ENCODE measurements at places on chromosomes 7 and 10. TPM values are rescaled to one million over a fixed set of nuclear protein-coding genes. Genes with fewer than 3 reads are reported as not detected.

GRCh38 chr10:7411671-7412128, 866 bp upstream of the SFMBT2 start:
- H3K36me3 ChIP-seq = no peaks in the 10 kb centered on the region
- H3K4me1 ChIP-seq = peaks cover 17% of the 10 kb centered on the region
- DNase-seq = peak; percentile 62
- H3K27me3 ChIP-seq = peaks cover 81% of the 10 kb centered on the region

- H3K36me3 ChIP-seq = no peaks in the 10 kb centered on the region
- H3K27me3 ChIP-seq = no peaks in the 10 kb centered on the region
- H3K4me1 ChIP-seq = peaks cover 27% of the 10 kb centered on the region
- no peak overlapping the region for H3K4me3 ChIP-seq
- peak overlapping the region; percentile 51 for H3K27ac ChIP-seq
These were observed 94.8 kb upstream of the ZNF804B start for GRCh38 chr7:88664630-88665233.

GRCh38 chr7:137404660-137405317, 61.3 kb upstream of the PTN start:
- H3K36me3 ChIP-seq = no peaks in the 10 kb centered on the region
- H3K4me1 ChIP-seq = peaks cover 32% of the 10 kb centered on the region
- DNase-seq = no peak

GRCh38 chr10:28294809-28295208, 8.1 kb downstream of the MPP7 start:
- H3K27ac ChIP-seq = no peak overlapping the region
- DNase-seq = peak; percentile 15
- H3K27me3 ChIP-seq = no peaks in the 10 kb centered on the region
- H3K4me3 ChIP-seq = no peak overlapping the region

DNA sequence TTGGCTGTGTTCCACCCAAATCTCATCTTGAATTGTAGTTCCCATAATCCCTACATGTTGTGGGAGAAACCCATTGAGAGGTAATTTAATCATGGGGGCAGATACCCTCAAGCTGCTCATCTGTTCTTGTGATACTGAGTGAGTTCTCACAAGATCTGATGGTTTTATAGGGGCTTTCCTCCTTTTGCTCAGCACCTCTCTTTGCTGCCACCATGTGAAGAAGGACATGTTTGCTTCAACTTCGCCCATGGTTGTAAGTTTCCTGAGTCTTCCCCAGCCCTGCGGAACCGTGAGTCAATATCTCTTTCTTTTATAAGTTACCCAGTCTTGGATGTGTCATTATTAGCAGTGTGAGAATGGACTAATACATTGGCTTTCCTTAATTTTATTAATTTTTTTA, 527.8 kb downstream of the MDFIC start:
- DNase-seq = peak; percentile 36
- H3K36me3 ChIP-seq = no peaks in the 10 kb centered on the region
- no peak overlapping the region for H3K4me3 ChIP-seq
- no peak overlapping the region for H3K27ac ChIP-seq
- no peaks in the 10 kb centered on the region for H3K27me3 ChIP-seq

GRCh38 chr10:130790339-130790738, 521.2 kb downstream of the TCERG1L start:
- no peak overlapping the region for H3K4me3 ChIP-seq
- no peaks in the 10 kb centered on the region for H3K27me3 ChIP-seq
- no peak overlapping the region for H3K27ac ChIP-seq
- H3K36me3 ChIP-seq = no peaks in the 10 kb centered on the region

GRCh38 chr10:8817299-8817698, 762.8 kb downstream of the GATA3 start:
- no peak overlapping the region for H3K27ac ChIP-seq
- DNase-seq = no peak
- H3K4me3 ChIP-seq = no peak overlapping the region
- H3K4me1 ChIP-seq = no peaks in the 10 kb centered on the region

- peaks cover 5% of the 10 kb centered on the region for H3K4me1 ChIP-seq
- H3K27me3 ChIP-seq = no peaks in the 10 kb centered on the region
- 0 out of 2 replicates have a peak overlapping the region, but pooled peaks have one; percentile 26 for H3K27ac ChIP-seq
- DNase-seq = no peak
- H3K36me3 ChIP-seq = no peaks in the 10 kb centered on the region
These were observed 69.5 kb upstream of the IL6 start for GRCh38 chr7:22657479-22657878.

- no peak for DNase-seq
- H3K36me3 ChIP-seq = no peaks in the 10 kb centered on the region
- H3K4me1 ChIP-seq = no peaks in the 10 kb centered on the region
- no peak overlapping the region for H3K27ac ChIP-seq
- H3K4me3 ChIP-seq = no peak overlapping the region
These were observed 22.2 kb upstream of the SH2B2 start for GRCh38 chr7:102264367-102264891.

DNA sequence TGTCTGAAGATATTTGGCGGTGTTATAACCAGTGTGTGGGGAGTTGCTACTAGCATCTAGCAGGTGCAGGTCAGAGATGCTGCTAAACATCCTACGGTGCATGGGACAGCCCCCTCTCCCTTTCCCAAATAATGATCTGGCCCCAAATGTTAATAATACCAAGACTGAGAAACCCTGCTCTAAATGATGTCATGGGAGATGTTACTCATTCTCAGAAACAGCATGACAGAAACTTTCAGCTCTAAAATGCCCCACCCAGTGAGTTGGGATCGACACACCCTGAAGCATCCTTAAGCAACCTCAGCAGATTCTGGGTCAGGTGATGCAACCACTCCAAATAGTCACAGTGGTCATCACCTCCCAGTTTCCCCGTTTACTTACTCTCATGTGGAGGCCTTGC, 108.8 kb upstream of the MPP7 start:
- no peak for DNase-seq
- no peaks in the 10 kb centered on the region for H3K4me1 ChIP-seq
- H3K27ac ChIP-seq = no peak overlapping the region

- H3K4me3 ChIP-seq = no peak overlapping the region
- H3K36me3 ChIP-seq = no peaks in the 10 kb centered on the region
- no peak for DNase-seq
These were observed 353.7 kb downstream of the GLRX3 start for GRCh38 chr10:130489891-130490290.

- H3K4me3 ChIP-seq = no peak overlapping the region
- H3K27me3 ChIP-seq = no peaks in the 10 kb centered on the region
- H3K27ac ChIP-seq = no peak overlapping the region
- DNase-seq = no peak
- H3K36me3 ChIP-seq = no peaks in the 10 kb centered on the region
- H3K4me1 ChIP-seq = 0 out of 2 replicates have a peak, but pooled peaks cover 3% of the 10 kb centered on the region
These were observed 12.0 kb upstream of the SLC29A4 start for GRCh38 chr7:5270788-5271187.

- H3K27ac ChIP-seq = no peak overlapping the region
- no peaks in the 10 kb centered on the region for H3K27me3 ChIP-seq
- H3K36me3 ChIP-seq = no peaks in the 10 kb centered on the region
- no peak for DNase-seq
- H3K4me3 ChIP-seq = no peak overlapping the region
These were observed 121.4 kb downstream of the CDK14 start for GRCh38 chr7:90717296-90718060.

DNA sequence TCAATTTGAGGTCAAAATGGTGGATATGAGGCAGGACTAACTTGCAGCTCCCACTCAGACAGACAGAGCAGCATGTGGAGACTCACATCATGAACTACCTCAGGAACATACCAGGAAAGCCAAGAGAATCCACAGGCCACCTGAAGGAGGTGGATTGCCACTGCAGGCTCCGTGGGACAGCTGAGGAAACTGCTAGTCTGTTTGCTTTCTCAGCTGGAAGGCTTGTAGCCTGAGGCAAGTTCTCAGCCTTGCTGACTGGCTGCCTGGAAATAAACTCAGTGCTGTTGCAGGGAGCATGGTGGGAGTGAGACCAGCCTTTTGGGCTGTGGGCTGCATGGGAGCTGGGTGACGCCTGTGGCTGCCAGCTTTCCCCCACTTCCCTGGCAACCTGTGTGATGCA, 202.9 kb downstream of the ZNF248 start:
- H3K36me3 ChIP-seq = no peaks in the 10 kb centered on the region
- no peaks in the 10 kb centered on the region for H3K4me1 ChIP-seq
- DNase-seq = no peak
- no peak overlapping the region for H3K4me3 ChIP-seq
- H3K27ac ChIP-seq = no peak overlapping the region

- no peak for DNase-seq
- H3K36me3 ChIP-seq = no peaks in the 10 kb centered on the region
- no peak overlapping the region for H3K4me3 ChIP-seq
- no peak overlapping the region for H3K27ac ChIP-seq
- H3K4me1 ChIP-seq = no peaks in the 10 kb centered on the region
These were observed 37.1 kb upstream of the GDF10 start for GRCh38 chr10:47262606-47263533.

DNA sequence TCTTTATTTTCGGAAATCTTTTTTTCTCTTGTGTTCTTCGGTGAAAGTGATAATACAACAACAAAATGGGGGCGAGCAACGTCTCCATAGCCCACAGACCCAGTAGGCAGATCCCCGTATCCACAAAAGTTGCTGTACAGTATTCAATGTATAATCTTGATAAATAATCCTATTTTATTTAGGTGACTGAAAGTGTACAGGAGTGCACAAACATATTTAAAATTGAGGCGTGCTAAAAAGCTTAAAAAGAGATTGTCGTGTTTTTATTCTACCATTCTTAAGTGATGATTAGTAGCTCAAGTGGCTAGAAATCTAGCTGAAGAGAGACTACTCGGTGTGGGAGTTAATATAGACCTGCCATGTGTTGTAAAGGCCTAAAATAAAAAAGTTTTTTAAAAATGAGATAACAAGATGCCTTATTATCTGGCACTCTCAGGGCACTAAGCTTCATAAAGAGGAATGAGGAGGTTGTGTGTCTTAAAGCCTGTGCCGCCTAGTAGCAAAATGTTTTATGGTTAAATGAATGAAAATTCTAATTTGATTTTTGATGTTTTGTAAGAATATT, 1.6 kb downstream of the CAPZA2 start:
- H3K4me3 ChIP-seq = peak overlapping the region; percentile 70
- H3K27me3 ChIP-seq = no peaks in the 10 kb centered on the region
- H3K4me1 ChIP-seq = peaks cover 10% of the 10 kb centered on the region
- DNase-seq = no peak
- no peak overlapping the region for H3K27ac ChIP-seq
- no peaks in the 10 kb centered on the region for H3K36me3 ChIP-seq

- no peak overlapping the region for H3K27ac ChIP-seq
- H3K4me1 ChIP-seq = no peaks in the 10 kb centered on the region
- no peak for DNase-seq
- H3K4me3 ChIP-seq = no peak overlapping the region
These were observed 20.3 kb downstream of the TAC1 start for GRCh38 chr7:97752215-97752614.

DNA sequence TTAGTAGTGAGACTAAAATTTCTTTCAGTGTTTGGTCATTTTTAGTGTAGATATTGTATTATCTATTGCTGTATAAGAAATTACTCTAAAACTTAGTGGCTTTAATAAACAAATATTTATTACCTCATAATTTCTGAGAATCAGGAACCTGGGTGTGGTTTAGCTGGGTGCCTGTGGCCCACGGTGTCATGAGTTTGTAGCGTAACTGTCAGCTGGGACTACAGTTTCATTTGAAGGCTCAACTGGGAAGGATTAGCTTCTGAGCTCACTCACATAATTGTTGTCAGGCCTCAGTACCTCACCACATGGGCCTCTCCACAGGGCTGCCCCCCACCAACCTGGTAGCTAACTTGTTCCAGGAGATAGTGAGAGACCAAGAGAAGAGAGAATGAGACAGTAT, 98.5 kb downstream of the SRI start:
- no peak overlapping the region for H3K27ac ChIP-seq
- H3K36me3 ChIP-seq = no peaks in the 10 kb centered on the region
- no peaks in the 10 kb centered on the region for H3K4me1 ChIP-seq
- no peak overlapping the region for H3K4me3 ChIP-seq
- no peak for DNase-seq

GRCh38 chr7:35261041-35261440, 7.1 kb upstream of the TBX20 start:
- peaks cover 46% of the 10 kb centered on the region for H3K4me1 ChIP-seq
- peaks cover 95% of the 10 kb centered on the region for H3K27me3 ChIP-seq
- peak; percentile 71 for DNase-seq
- H3K36me3 ChIP-seq = no peaks in the 10 kb centered on the region

GRCh38 chr10:89228146-89228545, 21.0 kb upstream of the CH25H start:
- no peaks in the 10 kb centered on the region for H3K4me1 ChIP-seq
- H3K36me3 ChIP-seq = peaks cover 34% of the 10 kb centered on the region
- no peak overlapping the region for H3K27ac ChIP-seq
- H3K27me3 ChIP-seq = no peaks in the 10 kb centered on the region

GRCh38 chr10:104577861-104578521, 63.1 kb upstream of the SORCS3 start:
- no peak overlapping the region for H3K27ac ChIP-seq
- no peaks in the 10 kb centered on the region for H3K36me3 ChIP-seq
- H3K27me3 ChIP-seq = no peaks in the 10 kb centered on the region
- peak; percentile 71 for DNase-seq

DNA sequence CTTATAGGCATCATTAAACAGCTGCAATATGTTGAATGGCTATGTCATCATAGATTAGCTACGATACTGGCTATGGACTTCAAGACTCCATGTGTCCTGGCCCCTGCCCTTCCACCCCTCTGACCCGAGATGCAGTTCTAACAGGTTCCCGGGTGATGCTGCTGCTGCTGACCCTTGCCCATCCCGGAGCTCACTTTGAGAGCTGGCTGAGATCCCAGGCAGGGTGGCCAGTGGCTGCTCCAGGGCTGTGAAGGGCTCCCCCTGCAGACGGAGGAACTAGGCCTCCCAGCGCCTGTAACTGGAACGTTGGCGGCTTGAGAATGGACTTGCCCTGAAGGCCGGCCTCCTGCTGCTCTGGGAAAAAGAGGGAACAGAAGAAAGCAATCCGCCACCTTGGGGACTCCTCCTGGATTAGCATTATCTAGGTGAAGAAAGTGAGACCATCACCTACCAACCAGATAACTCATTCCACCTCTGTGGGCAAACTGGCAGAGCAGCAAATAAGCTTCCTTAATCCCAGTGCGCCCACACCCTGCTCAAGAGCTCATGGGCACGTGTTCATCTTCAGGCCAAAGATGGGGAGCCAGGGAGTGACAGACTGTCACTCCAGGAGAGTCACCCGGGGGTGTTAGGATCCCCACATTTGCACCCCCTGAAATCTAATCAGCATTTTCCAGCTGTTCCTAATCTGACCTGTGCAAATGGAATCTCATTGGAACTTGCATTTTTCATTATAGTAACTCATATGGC, 56.8 kb downstream of the PARP12 start:
- DNase-seq = peak; percentile 89
- no peaks in the 10 kb centered on the region for H3K27me3 ChIP-seq

Gene UTF1
- 12.2 TPM for total RNA-seq

Gene PRLHR
- total RNA-seq = not detected

Gene GFRA1
- 2.5 TPM for total RNA-seq

Gene CCDC3
- 5.2 TPM for total RNA-seq

Gene CACNB2
- total RNA-seq = 5.9 TPM

Gene FAM25A
- not detected for total RNA-seq

Gene ENO4
- total RNA-seq = 0.24 TPM

Gene CYP2E1
- 2.2 TPM for total RNA-seq

Gene COL13A1
- total RNA-seq = 7.1 TPM

Gene VPS37D
- total RNA-seq = 7.0 TPM

Gene RNLS
- 15.2 TPM for total RNA-seq

Gene TUBAL3
- not detected for total RNA-seq

Gene PSMG3
- 28.3 TPM for total RNA-seq

Gene IQCE
- total RNA-seq = 6.5 TPM
